ENCODE measurements at places on chromosomes 3 and 15.

GRCh38 chr3:119974656-119975055 lies 119.6 kb downstream of the GSK3B start:
- no peak for DNase-seq

GRCh38 chr15:59352683-59353082 lies 20.0 kb downstream of the MYO1E start:
- no peak for DNase-seq

DNA sequence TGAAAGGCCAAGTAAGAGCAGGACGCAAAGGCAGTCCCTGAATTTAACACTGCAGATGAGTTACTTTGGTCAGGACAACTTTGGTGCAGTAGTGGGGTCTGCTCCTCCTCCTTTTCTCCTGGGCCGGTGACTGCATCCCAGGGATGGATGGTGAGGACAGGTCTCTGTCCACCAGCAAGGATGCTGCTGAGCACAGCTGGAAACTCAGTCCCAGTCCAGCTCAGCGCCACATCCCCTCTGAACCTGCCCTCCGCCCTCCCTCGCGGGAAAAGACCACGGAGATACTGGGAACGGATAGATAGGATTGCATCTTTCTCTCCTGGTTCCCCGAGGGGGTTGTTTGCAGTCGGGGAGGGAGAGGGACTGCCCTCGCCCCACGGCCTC lies 13.8 kb downstream of the GRAMD2A start:
- DNase-seq = no peak

GRCh38 chr15:90422936-90423335 lies 34.9 kb downstream of the IQGAP1 start:
- no peak for DNase-seq

- no peak for DNase-seq
These were observed 72.2 kb upstream of the TTC14 start for GRCh38 chr3:180529778-180530177.

DNA sequence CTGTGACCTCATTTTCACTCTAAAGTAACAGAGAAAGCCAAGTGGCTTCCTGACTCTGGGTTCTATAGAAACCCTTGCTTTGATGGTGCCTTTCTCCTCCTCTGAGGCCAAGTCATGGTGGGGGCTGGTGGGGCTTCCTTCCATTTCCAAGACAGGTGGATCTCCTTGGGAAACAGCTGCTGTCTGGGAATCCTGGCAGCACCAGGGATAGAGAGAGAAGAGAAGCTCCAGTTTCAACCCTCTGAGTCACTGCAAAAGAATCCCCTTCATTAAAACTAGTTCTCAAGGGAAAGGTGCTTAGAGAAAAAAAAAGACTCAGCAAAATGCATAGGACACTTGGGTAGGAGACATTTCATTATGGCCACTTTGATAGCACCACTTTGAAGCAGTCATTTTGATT lies 614.4 kb downstream of the FHIT start:
- no peak for DNase-seq

DNA sequence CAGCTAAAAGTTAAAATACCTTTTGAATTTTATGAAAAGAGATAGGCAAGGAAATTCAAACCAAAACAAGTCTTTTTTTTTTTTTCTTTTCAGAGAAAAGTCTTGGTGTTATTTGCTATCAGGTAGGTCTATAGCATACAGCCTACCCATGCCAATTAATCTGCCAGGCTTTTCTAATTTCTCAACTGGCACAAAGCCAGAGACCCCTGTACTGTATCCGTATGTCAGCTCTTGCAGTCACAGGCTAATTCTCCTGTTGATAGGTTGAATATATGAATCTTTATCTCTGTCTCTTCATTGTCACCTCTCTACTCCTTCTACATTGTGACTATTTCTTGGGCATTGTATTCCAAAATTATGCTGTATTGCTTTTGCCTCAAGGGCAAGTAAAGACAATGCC lies 133.4 kb downstream of the IL5RA start:
- no peak for DNase-seq

- no peak for DNase-seq
These were observed 183.4 kb upstream of the THRB start for GRCh38 chr3:24678021-24678420.

GRCh38 chr3:49122022-49122421 lies 1.4 kb upstream of the USP19 start:
- DNase-seq = no peak

GRCh38 chr3:48107227-48107626 lies 81.0 kb downstream of the CDC25A start:
- no peak for DNase-seq

- no peak for DNase-seq
These were observed 7.5 kb downstream of the HEG1 start for GRCh38 chr3:125048282-125048681.
